ENCODE measurements at places on chromosomes 11 and 22. TPM values are rescaled to one million over a fixed set of nuclear protein-coding genes. Genes with fewer than 3 reads are reported as not detected.

The OR51B4 gene
- total RNA-seq = not detected

The FAM180B gene
- not detected for total RNA-seq

The TMEM223 gene
- total RNA-seq = 79.3 TPM

The ZNF215 gene
- 4.6 TPM for total RNA-seq

The BRD1 gene
- total RNA-seq = 23.3 TPM

The OR5A1 gene
- not detected for total RNA-seq

The UBQLN3 gene
- not detected for total RNA-seq

The SLC22A8 gene
- not detected for total RNA-seq

The RAB1B gene
- total RNA-seq = 357 TPM

The MS4A1 gene
- total RNA-seq = not detected

The RAG2 gene
- total RNA-seq = not detected

The TBX1 gene
- not detected for total RNA-seq

The NPAS4 gene
- not detected for total RNA-seq

The OR4D9 gene
- not detected for total RNA-seq

The EML3 gene
- total RNA-seq = 72.3 TPM

The TEAD1 gene
- total RNA-seq = 102 TPM

The CDC42BPG gene
- total RNA-seq = 22.7 TPM

The CD3D gene
- not detected for total RNA-seq

The WNT7B gene
- 31.4 TPM for total RNA-seq

The MUC5AC gene
- 6.9 TPM for total RNA-seq

The CRYAB gene
- total RNA-seq = not detected

The SIDT2 gene
- 44.1 TPM for total RNA-seq

The IRAG1 gene
- 1.3 TPM for total RNA-seq

The PGA4 gene
- not detected for total RNA-seq

The PEX16 gene
- 98.4 TPM for total RNA-seq

The MYBPC3 gene
- total RNA-seq = not detected

The SLC5A4 gene
- total RNA-seq = not detected

The SESN3 gene
- total RNA-seq = 0.31 TPM

The OR10A2 gene
- total RNA-seq = not detected

The MISFA gene
- 1.0 TPM for total RNA-seq

The UBASH3B gene
- total RNA-seq = 46.8 TPM

The CACNA1I gene
- total RNA-seq = 0.03 TPM

The RIMBP3C gene
- total RNA-seq = not detected

The LMNTD2 gene
- 6.9 TPM for total RNA-seq

The RANBP1 gene
- total RNA-seq = 1,308 TPM

The TSPAN32 gene
- total RNA-seq = 2.5 TPM
